ENCODE measurements at places on chromosomes 16 and 17.

DNA sequence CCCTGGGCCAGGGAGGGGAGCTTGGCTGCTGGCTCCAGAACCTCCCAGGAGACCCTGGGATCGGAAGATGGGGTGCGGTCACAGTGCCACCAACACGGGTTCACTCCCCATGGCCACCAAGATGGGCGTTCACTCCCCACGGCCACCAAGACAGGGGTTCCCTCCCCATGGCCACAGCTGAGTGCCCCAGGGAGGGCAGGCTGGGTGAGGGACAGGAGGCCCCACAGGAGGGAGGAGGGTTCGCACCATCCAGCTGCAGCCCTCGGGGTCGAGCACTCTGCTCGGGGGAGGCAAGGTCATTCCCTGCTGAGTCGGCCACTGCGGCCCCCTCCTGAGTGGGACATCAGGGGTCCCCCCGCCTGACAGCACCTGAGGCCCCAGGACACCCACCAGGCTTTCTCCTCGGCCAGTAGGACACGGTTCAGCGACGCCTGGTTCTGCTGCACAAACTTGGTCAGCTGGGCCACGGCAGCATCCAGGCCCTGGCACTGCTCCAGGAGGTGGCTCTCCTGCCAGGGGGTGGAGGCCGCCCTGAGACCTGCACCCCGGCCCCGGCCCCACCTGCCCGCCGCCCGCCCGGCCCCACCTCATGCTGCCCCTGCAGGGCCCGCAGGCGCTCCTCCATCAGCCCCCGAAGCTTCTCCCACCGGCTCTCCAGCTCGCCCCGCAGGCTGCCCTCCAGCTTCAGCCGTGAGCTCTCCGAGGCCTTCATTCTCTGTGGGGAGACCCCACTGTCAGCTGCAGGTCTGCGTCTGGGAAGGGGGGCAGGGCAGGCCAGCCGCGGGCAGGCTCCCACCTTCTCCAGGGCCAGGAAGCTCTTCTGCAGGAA is 5.9 kb downstream of the CCDC154 start:
- no peak for DNase-seq

DNA sequence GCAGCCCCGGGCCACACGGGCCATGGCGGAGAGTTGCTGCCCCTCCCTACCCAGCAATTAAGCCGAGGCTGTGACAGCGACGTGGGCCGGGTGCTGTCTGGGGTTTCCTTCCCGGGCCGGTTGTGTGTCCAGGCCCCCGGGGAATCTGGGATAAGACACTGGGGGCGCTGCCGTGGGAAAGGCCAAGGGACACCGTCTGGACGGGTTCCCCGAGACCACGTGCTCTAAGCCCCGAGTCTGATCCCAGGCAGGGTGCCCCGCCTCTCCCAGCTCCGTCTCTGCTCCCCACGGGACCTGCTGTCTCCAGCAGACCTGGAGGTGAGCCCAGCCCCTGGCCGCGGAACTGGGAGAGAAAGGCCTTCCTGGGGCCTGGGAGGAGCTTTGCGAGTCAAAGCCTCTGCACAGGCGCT is 92.2 kb downstream of the IRX3 start:
- no peak for DNase-seq

DNA sequence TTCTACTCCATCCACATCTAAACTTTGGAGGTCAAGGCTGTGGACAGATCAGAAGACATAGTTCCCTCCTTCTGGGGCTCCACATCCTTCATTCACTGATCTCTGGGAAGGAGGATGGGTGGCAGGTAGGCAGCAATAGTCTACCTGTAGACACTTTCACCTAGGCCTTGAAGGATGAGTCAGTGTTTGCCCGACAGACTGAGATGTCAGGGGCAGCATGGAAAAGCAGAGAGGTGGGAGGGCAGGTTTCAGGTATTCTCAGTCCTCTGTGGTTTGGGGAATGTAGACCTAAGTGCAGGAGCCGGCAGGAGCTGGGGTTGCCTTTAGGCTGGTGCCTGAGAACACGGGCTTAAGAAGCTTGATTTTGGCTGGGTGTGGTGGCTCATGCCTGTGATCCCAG is 171.9 kb upstream of the ZNF267 start:
- DNase-seq, result no peak

DNA sequence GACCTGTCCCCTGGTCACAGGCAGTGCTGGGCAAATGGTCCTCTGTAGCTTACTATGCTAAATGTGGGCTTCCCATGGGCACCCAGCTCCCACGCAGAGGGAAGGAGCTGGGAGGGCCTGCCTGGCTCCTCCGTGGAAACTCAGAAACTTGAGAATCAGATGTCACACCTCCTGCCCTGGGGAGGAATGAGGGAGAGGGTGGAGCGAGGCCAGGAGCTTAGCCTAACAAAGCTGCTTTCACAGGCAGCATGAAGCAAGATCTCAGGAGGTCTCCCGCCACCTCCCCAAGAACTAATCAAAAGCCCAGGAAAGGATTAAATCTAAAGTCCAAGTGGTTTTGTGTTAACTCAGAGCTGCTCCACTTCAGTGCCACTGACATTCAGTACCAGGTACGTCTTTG is 33.6 kb upstream of the XYLT2 start:
- DNase-seq, result no peak

DNA sequence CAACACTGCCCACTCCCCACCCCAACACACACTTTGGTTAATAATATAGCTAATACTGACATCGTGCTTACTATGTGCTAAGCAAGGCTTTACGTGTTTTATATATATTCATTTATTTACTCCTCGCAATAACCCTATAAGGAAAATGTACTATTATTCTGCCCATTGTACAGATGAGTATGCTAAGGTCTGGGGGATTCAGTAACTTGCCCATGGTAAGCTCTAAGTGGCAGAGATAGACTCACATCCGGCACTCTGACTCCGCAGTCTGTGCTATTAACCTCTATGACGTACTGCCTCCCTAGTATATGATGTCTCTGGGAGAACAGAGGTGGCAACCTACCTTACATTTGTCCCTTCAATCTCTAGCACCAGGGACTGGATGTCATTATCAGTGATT is 12.7 kb downstream of the CFAP20 start:
- DNase-seq, result no peak

DNA sequence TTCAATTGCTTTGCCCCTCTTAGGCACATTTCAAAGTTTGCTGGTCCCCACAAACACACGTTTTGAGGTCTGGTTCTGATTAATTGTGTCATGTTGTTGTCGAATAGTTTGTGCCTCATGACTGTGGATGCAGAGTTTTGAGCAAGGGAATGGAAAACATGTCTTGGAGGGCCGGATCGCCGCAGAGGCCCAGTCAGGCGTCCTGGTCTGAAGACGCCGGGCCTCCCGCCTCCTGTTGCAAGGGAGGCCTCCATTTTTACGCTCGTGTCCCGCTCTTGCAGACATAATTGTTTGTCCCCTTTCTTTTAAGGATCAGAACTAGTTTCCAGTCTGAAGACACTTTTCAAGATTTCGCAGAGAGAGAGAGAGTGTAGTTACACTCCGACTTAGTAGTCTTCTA is 3.2 kb downstream of the NTN1 start:
- no peak for DNase-seq

DNA sequence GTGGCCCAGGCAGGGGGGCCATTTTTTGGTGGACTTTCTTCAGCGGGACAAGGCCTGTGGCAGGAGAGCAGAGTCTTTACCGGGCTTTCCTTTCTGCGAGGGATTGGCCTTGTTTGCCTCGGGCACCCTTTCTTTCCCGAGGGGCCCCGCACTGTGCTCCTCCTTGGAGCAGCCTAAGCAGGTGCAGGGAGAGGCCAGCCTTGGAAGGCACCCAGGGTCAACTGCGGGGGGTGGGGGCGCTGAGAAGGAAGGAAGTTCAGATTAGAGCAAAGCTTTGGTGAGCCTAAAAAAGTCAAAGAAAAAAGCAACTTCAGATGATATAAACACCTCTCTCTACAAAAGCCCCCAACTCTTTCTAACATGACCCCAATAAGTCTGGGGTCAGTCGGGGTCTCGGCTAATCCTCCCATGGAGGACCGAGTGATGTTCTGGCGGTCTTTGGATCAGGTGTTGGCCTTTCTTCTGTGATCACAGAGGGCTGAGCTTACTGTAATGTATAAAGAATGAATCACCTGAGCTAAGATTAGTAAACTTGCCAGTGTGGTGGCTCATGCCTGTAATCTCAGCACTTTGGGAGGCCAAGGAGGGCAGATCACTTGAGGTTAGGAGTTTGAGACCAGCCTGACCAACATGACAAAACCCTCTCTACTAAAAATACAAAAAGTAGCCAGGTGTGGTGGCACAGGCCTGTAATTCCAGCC is 63.0 kb downstream of the PGS1 start:
- no peak for DNase-seq

DNA sequence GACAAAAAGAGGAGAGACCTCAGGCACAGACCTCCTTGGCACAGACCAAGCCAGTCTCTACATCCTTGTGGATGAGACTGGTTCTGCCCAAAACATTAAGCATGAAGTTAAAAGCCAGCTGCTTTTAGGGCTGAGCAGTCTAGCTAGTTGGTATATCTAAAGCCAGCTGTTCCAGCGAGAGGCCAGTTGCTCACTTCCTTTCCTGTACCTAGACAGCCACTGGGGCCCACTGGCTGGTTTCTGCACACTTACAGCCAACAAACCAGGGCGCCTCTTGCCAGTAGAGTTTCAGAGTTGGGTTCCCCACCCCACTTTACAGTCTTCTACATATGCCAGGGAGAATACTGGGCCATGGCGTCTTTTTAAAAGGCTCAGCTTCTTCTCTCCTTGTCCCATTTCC is 242.4 kb downstream of the ZFHX3 start:
- DNase-seq, result no peak

DNA sequence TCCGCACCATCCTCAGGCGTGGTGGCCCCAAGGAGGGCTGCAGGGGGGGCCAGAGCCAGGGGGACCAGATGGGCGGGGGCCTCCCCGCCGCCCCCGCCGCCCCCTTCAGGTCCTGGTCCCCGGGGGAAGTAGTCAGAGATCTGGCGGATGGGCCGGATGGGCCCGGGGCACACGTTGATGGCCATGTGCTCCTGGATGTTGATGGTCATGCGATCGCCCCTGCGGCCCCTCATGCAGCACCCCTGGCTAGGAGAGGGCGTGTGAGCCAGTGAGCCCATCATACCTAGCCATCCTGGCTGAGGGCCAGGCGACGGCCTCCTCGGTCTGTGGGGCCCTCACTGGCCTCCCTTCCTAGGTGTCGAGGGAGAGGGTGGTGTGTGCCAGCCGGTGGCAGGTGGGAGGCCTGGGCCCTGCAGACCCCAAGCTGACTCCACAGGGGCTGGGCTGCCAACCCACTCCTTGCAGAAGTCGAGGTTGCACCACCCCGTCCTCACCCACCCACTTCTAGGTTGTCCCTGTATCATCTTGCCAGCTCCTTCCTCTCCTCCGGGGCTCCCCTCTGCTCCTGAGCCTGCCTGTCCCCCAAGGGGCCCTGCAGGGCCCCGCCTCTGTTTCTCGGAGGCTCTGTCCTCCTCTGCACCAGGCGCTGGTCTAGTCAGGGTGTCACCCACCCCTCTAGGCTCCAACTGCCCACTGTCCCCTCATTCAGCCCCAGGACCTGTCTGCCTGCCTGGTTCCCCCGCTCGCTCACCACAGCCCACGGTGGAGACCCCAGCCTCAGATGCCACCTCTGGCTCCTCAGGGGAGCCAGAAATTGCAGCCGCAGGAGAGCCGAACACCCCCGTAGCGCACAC is 610 bp downstream of the DOC2A start:
- no peak for DNase-seq

GRCh38 chr17:42740699-42741098 is 4.1 kb downstream of the EZH1 start:
- no peak for DNase-seq

DNA sequence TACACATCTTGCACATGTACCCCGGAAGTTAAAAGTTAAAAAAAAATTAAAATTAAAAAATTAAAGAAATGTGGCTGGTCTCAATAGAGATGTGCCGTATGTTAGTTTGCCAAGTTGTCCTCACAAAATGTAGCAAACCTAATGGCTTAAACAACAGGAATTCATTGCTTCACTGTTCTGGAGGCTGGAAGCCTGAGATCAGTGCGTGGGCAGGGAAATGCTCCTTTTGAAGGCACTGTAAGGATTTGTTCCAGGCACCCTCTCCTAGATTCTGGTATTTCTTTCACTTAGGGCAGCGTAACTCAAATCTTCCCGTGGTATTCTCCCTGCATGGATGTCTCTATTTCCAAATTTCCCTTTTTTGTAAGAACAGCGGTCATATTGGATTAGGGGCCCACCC is 32.7 kb upstream of the MON1B start:
- no peak for DNase-seq

DNA sequence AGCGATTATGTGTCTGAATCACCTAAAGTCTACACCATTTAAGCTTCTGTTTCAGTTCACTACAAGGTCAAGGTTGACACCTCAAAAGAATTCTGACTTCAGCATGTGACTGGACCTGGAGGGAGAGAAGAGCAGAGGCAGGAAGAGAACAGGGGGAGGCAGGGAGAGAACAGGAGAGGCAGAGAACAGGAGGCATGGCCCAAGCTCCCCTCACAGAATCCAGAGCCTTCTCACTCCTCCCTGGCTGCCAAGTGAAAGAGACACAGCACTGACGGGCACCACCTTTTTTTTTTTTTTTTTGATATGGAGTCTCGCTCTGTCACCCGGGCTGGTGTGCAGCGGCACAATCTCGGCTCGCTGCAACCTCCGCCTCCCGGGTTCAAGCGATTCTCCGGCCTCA is 11.4 kb downstream of the GGA2 start:
- DNase-seq, result no peak

GRCh38 chr17:18041776-18042175 is 2.6 kb downstream of the GID4 start:
- no peak for DNase-seq

- no peak for DNase-seq
Measured at GRCh38 chr16:2777903-2778629, 986 bp upstream of the ELOB start.

- DNase-seq, result no peak
Measured at GRCh38 chr16:24670623-24671454, 58.6 kb upstream of the TNRC6A start.

GRCh38 chr16:4945560-4946502 is 8.9 kb upstream of the PPL start:
- DNase-seq, result no peak

DNA sequence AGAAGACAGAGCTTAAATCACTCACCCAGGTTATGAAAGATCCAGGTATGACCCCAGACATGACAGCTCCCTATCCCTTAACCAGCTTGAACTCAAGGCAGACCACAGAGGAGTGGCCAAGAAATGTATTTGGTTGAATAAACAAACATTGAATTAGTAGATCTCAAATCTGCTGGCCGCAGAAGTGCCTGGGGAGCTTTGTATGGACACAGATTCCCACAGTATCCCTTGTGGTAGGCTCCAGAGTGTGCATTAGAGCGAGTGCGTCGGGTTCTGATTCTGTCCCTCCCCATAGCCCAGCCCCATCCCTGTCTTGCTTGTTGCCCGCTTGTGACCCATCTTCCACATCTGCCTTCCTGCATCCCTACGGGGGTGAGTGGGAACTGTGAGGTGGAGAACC is 118.8 kb upstream of the FOXF1 start:
- DNase-seq, result no peak

GRCh38 chr17:83196024-83196365 is 116.6 kb downstream of the METRNL start:
- DNase-seq, result no peak

Measured in activated CD8-positive, alpha-beta memory T cell treated with anti-CD3 and anti-CD28 coated beads for 1 hour (primary cell).